ENCODE measurements at places on chromosomes 6 and 20.
A peak's percentile ranks its signal among the peaks of the same experiment; 100 is the strongest.

DNA sequence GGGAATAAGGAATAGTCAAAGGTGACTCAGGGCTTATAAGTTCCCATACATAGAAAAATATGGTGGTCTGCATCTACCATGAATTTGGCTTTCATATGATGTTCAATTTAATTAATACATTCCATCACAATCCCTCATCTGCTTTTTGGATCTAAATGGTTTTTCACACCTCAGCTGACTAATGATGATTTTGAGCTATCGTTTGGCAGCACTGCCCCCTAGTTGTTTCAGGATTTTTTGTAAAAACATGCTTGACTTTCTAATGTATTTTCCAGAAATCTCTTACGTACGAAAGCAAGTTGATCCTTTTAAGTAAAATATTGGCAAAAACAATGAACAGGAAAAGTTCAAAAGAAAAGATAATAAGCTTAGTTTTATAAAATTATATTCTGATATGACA lies 408.6 kb upstream of the ADGRB3 start:
- H3K4me3 ChIP-seq: no peak overlapping the region
- no peak overlapping the region for H3K27ac ChIP-seq
- H3K36me3 ChIP-seq: no peaks in the 10 kb centered on the region
- no peak for DNase-seq

GRCh38 chr6:162722633-162723032 lies 4.9 kb downstream of the PRKN start:
- H3K27ac ChIP-seq: no peak overlapping the region
- H3K27me3 ChIP-seq: peaks cover 6% of the 10 kb centered on the region
- DNase-seq: no peak
- H3K4me3 ChIP-seq: no peak overlapping the region
- peaks cover 9% of the 10 kb centered on the region for H3K36me3 ChIP-seq

- H3K27ac ChIP-seq: no peak overlapping the region
- peaks cover 6% of the 10 kb centered on the region for H3K4me1 ChIP-seq
- DNase-seq: no peak
- no peak overlapping the region for H3K4me3 ChIP-seq
- peaks cover 35% of the 10 kb centered on the region for H3K36me3 ChIP-seq
- H3K27me3 ChIP-seq: no peaks in the 10 kb centered on the region
These were observed 16.7 kb downstream of the LCA5 start for GRCh38 chr6:79520534-79520933.

DNA sequence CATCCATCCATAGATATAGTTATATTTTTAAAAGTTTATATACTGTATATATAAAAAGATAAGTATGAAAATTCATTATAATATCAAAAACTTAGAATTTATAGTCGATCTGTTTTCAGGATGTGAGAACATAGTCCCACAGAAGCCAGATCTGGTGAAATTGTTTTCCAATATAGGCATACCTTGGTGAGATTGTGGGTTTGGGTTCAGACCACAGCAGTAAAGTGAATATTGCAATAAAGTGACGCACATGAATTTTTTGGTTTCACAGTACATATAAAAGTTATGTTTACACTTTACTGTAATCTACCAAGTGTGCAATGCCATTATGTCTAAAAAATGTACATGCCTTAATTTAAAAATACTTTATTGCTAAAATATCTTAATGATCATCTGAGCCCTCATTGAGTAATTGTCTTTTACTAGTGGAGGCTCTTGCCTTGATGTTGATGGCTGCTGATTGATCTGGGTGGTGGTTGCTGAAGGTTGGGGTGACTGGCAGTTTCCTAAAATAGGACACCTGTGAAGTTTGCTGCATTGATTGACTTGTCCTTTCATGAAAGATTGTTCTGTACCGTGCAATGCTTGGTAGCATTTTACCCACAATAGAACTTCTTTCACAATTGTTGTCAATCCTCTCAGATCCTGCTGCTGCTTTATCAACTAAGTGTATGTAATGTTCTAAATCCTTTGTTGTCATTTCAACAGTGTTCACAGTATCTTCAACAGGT lies 29.8 kb downstream of the AIG1 start:
- peaks cover 10% of the 10 kb centered on the region for H3K36me3 ChIP-seq
- no peak overlapping the region for H3K27ac ChIP-seq
- H3K4me3 ChIP-seq: no peak overlapping the region
- no peak for DNase-seq

DNA sequence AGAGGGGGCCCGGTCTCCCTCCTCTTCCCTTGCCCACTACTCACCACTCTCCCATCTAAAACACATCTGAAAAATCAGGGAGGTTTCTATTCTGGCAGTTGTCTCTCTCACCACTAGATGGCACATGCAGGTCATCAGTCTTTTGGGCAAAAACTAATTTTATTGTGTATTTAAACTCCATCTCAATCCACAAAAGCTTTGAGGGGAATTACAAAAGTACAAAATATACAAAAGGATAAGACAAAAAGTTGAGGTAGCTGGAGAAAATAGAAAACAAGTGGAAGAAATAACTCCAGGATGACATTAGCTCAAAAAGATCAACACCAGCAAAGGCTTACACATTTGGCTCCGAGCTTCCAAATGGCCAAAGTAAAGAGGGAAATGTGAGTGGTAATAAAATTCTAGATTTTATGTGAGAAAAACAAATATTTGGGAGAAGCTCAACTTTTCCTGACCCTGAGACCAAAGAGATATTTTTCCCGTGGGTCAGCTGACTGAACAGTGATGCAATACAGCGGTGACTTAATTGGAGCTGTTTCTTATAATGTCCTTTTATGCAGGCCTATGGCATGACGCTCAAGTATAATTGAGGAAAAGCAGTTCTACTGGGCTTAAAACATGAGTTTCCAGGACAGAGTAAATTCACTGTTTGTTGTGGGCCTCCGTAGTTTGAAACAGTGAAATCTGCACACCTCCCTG lies 79.8 kb upstream of the CHD6 start:
- H3K27ac ChIP-seq: no peak overlapping the region
- peaks cover 13% of the 10 kb centered on the region for H3K4me1 ChIP-seq
- H3K36me3 ChIP-seq: no peaks in the 10 kb centered on the region
- peak; percentile 12 for DNase-seq
- peaks cover 30% of the 10 kb centered on the region for H3K27me3 ChIP-seq

- H3K27ac ChIP-seq: no peak overlapping the region
- H3K36me3 ChIP-seq: no peaks in the 10 kb centered on the region
- no peak overlapping the region for H3K4me3 ChIP-seq
- H3K4me1 ChIP-seq: no peaks in the 10 kb centered on the region
- no peaks in the 10 kb centered on the region for H3K27me3 ChIP-seq
These were observed 553.0 kb upstream of the MARCKS start for GRCh38 chr6:113304116-113304515.

GRCh38 chr6:107110200-107110599 lies 5.1 kb downstream of the BEND3 start:
- H3K27me3 ChIP-seq: no peaks in the 10 kb centered on the region
- no peak overlapping the region for H3K4me3 ChIP-seq
- peaks cover 37% of the 10 kb centered on the region for H3K4me1 ChIP-seq
- no peak for DNase-seq
- H3K36me3 ChIP-seq: peaks cover 21% of the 10 kb centered on the region
- no peak overlapping the region for H3K27ac ChIP-seq

DNA sequence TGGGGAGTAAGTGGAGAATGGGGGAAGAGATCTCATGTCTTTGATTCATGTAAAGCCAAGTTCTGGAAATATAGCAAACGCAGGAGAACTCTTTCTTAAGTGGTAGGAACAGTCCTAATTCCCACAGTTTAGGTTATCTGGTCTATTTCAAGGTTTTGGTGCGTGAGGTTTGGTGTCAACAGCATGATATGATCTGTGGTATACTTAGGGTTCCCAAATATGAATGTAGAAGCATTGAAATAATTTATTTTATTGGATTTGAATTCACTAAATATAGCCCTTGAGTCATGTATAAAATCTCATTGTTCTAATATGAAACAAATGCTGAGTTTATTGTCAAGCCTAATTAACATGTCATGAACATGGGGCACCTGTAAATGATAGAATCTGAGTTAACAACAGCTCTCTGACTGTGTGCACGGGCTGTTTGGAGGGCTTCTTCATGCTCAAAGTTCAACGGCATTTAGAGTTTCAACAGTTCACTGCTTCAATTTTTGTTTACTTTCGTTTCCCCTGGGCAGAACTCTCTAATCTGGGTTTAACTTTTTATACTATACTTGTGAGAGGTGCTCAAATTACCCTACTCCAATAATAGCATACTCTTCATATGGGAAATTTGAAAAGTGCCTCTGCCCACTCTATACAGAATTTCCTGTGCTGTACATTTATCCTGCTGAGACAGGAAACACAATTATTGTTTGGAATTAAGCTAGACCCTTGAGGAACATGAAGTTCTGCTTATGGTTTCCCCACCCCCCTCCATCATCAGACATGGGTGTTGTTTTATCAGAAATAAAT lies 236.3 kb upstream of the ZNF217 start:
- no peaks in the 10 kb centered on the region for H3K36me3 ChIP-seq
- H3K27me3 ChIP-seq: peaks cover 10% of the 10 kb centered on the region
- peaks cover 44% of the 10 kb centered on the region for H3K4me1 ChIP-seq
- DNase-seq: no peak

- H3K27ac ChIP-seq: no peak overlapping the region
- no peak for DNase-seq
- no peak overlapping the region for H3K4me3 ChIP-seq
These were observed 313.3 kb downstream of the BMP7 start for GRCh38 chr20:56953048-56953586.

DNA sequence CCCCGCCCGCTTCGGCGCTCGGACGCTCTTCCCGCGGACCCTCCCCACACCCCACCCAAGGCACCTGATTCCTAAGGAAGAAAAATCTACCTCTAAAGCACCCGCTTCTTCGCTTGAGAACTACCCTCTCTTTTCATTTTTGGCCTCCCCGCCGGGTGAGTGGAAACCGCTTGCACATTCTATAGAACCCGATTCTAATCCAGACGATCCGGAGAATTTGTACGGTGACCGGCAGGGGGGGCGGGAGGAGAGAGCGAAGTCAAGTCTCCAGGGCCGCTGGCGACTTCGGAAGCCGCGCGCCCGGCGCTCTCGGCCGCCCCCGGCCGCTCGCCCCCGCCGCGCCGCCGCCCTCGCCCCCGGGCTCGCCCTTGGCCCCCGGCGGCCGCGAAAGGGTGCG lies at the start of gene RBM24:
RBM24 (plus strand) TSS at position 262 of the 397 bp plus-strand sequence. CDS start 221 bp downstream, outside the sequence.
- peak within 1 kb of the TSS; percentile 90 for H3K4me3 ChIP-seq
- H3K4me1 ChIP-seq: peaks cover 19% of the 10 kb centered on the region
- no peaks in the 10 kb centered on the region for H3K36me3 ChIP-seq

DNA sequence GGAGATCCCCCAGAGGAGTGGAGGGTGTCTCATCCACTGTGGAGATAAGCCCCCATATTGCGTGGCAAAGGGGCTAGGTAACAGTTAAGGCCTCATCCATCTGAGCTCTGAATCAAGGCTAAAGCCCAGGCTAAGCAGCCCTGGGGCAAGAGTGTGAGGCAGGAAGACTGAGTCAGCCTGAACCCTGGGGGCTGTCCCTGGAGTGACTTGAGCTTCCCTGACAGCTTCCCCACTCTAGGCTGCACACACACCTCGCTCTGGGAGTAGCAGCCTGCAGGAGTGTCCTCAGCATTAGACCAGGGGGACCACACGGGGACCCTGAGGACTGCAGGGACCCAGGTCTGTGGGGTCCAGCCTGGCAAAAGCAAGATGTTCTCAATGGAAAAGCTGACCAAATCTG lies 27.9 kb downstream of the UBD start:
- H3K36me3 ChIP-seq: no peaks in the 10 kb centered on the region
- H3K27me3 ChIP-seq: peaks cover 13% of the 10 kb centered on the region
- H3K27ac ChIP-seq: no peak overlapping the region
- no peak for DNase-seq
- no peaks in the 10 kb centered on the region for H3K4me1 ChIP-seq

DNA sequence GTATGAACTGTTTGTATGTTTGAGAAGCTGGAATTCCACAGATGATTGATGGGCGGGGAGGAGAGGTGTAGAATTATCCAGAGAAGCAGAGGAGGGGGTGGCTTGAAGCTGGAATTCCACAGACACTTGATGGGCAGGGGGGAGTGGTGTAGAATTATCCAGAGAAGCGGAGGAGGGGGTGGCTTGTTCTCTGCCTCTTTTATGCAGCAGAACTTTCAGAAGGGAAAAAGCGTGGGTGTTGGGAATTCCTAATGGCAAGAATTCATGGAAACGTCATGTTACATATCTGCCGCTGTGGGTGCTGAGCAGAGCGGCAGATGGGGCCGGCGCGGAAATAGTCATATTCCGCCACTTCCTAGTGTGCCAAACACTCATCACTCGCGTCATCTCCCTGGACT lies 167.9 kb upstream of the KCNG1 start:
- peak; percentile 27 for DNase-seq
- H3K4me3 ChIP-seq: no peak overlapping the region
- H3K27me3 ChIP-seq: peaks cover 7% of the 10 kb centered on the region

GRCh38 chr6:73560182-73560732 lies 39.4 kb upstream of the EEF1A1 start:
- no peak overlapping the region for H3K4me3 ChIP-seq
- H3K27ac ChIP-seq: peak overlapping the region; percentile 39
- DNase-seq: no peak
- peaks cover 4% of the 10 kb centered on the region for H3K27me3 ChIP-seq

DNA sequence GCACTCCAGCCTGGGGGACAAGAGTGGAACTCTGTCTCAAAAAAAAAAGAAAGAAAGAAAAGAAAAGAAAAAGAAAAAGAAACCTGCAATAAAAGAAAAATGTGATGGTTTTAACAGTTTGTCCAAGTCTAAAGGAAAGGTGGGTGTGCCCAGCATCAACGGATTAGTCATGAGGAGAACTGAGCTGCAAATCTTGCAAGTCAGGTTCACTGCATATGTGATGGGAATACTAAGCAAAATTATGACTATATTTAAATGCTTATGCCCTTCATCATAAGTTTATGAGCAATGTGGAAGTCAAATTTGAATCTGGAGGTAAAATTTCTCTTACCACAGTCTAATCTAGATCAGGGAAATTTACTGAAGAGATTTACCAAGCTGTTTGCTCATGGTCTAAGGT lies 13.1 kb upstream of the CDK19 start:
- H3K4me1 ChIP-seq: peaks cover 9% of the 10 kb centered on the region
- no peak overlapping the region for H3K27ac ChIP-seq
- no peaks in the 10 kb centered on the region for H3K36me3 ChIP-seq
- H3K4me3 ChIP-seq: no peak overlapping the region

- H3K4me1 ChIP-seq: peaks cover 47% of the 10 kb centered on the region
- H3K4me3 ChIP-seq: no peak overlapping the region
- no peak overlapping the region for H3K27ac ChIP-seq
- peaks cover 3% of the 10 kb centered on the region for H3K27me3 ChIP-seq
- no peak for DNase-seq
- peaks cover 47% of the 10 kb centered on the region for H3K36me3 ChIP-seq
These were observed 5.7 kb downstream of the FOXO3 start for GRCh38 chr6:108566406-108566805.

DNA sequence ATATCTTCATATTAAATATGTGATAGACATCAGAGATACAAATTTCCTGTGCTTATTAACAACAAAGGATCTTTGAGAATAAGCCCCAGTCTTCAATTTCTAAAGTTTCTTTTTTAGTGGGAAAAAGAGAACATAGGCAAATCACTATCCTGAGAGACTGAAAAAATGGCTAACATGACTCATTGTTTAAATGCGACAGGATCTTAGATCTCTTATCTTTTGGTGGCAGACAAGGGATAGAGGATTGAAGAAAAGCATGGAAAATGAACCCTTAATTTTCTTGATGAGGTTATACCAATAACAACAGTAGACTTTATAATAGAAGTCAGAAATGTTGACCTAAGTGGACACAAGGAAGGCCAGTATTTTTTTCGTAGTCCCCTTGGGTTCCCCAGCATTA lies 178.6 kb upstream of the MAP3K7 start:
- no peak overlapping the region for H3K4me3 ChIP-seq
- peaks cover 19% of the 10 kb centered on the region for H3K27me3 ChIP-seq
- no peak overlapping the region for H3K27ac ChIP-seq
- no peaks in the 10 kb centered on the region for H3K36me3 ChIP-seq

GRCh38 chr6:55449225-55449624 lies 122.0 kb downstream of the GFRAL start:
- no peak overlapping the region for H3K27ac ChIP-seq
- H3K27me3 ChIP-seq: peaks cover under 1% of the 10 kb centered on the region
- no peak for DNase-seq
- no peaks in the 10 kb centered on the region for H3K36me3 ChIP-seq
- no peak overlapping the region for H3K4me3 ChIP-seq

All from nephron progenitor cell (in vitro differentiated cells).